ENCODE measurements at places on chromosomes 12 and 14.

DNA sequence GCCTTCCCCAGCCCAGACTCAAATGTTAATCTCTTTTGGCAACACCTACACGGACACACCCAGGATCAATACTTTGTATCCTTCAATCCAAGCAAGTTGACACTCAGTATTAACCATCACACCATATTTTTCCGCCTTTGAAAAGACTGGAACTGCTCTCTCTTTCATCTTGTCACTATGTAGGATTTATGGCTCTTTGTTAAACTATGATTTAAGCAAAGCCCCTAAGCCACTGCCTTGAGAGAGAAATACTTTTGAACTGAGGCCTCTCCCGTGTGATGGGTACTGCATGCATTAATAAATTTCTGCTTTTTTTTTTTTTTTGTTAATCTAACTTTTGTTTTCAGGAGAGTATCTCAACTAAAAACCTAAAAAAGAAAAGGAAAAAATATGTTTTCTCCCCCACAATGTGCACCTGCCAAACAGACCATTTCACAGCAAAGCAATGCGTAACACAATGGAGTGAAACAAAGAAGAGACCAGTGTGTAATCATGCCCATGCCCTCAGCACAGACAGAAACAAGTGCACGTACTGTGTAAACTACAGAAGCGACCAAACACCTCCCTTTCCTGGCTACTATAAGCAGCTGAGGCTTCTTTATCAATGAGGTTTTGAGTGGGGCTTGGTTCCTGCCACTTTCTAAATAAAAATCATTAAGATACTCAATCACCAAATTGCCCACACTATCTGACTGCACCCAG, 28.3 kb upstream of the ETFBKMT start:
- DNase-seq, result no peak

DNA sequence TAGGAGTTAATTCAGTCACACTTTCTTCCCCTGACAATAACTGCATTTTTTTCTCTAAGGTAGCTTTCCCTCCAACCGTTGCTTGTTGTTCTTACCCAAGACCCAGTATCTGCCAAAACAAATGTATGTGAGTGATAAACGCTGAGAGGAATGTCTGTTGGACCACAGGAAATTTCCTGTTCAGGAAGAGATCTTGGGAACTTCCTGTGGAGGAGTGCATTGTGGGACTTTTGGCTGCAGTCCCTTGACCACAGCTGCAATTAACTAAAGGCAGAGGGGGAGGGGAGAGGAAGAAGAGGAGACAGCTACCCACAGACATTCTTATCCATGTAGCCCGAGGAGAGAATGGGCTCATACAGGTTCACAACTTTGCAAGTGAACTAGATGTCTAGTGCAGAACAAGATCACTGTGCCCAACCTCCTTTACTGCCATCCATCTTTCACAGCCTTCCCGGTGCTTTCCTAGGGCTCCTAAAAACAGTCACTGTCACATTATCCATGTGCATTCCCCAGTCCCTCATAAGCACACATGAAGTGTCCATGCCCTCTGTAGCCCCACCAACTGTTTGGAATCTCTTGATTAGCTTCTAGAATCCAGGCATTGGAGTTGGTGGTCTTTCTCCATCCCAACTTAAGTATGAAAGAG, 149.5 kb downstream of the ETV6 start:
- no peak for DNase-seq

GRCh38 chr12:22254478-22254877, 80.0 kb downstream of the ST8SIA1 start:
- no peak for DNase-seq

GRCh38 chr14:69518289-69519101, 34.0 kb downstream of the PLEKHD1 start:
- no peak for DNase-seq
